ENCODE measurements at places on chromosomes 6 and 20.
A peak's percentile ranks its signal among the peaks of the same experiment; 100 is the strongest.

DNA sequence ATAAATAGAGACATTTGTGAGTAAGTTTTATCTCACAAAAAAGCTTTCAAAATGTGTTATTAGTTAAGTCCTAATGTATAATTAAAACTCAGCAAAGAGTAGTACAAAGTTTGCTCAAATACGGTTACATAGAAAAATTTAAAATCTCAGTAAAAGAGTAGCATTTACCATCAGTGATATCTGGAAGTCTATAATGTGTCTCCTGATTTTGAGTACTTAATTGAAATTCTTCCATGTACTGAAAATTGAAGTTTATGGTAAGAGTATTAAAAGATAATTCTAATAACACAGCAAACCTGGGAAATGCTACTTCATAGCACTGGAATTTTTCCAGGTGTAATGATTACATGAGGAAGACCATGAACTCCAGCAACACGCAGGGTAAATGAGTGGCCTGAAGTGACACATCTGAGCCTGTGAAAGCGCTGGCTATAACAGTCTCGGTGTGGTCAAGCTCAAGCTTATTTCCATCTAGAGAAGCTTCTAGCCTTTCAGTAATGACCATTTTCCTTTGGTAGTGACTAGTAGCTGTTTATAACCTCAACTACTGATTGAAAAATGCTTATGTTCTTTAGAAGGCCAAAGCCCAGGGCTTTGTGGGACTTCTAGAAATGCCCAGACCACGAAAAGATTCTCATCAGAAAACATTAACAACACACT lies 203.2 kb downstream of the ISM1 start:
- DNase-seq, result no peak

- DNase-seq, result no peak
Observed at GRCh38 chr6:37696220-37696840, 1.4 kb downstream of the MDGA1 start.

DNA sequence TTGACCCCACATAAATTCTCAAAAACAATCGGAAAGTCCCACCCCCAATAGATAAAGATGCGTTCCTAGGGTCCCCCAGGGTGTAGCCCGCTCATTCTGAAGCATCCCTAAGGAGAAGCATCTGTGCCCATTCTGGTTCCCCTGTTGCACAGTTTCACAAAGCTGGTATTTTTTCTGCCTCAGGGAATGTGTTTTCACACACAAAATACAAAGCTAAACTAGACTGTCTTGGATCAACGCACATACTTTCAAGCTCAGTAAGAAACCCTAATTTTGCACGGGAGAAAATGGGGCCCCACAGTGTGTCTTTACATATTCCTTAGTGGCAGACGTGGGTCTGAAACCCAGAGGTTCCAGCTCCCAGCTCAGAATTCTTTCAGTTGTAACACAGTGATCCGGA lies 6.1 kb downstream of the FOXQ1 start:
- no peak for DNase-seq

DNA sequence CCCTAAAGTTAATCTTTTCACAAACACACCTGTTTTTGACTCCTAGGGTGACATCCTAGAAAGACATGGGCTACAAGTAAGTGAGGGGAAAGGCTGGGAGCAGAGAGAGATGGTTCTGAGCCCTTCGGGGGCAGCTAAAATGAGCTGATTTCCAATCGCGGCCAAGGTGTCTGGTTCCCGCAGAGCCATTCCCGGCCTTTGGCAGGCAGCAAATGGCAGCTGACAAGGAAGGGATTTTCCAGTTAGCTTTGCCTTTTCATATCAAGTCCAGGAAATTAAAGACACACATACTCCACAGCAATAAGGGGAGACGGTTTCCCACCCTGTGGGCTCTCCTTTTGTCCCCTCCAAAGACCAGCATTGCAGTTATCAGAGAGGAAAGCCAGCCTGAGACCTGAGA lies 228.5 kb downstream of the ZMYND8 start:
- DNase-seq, result no peak

DNA sequence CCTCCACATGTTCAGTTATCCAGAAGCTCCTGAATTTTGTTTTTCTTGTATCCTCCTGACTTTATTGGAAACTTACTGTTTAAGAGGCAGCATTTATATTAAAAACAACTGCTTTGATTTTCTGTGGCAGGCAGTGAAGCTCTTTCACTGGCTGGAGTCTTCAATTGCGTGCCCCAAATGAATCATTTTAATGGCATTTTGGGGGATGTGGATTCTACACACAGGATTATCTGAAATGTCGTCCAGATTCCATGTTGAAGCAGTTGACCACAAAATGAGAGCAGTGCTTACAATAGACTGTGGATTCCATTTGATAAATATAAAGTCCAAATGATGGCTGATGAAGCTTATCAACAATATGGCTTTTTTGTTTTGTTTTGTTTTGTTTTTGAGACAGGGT lies 41.0 kb upstream of the HIVEP1 start:
- no peak for DNase-seq

- no peak for DNase-seq
Observed at GRCh38 chr6:107657373-107657754, 166.7 kb downstream of the SCML4 start.

DNA sequence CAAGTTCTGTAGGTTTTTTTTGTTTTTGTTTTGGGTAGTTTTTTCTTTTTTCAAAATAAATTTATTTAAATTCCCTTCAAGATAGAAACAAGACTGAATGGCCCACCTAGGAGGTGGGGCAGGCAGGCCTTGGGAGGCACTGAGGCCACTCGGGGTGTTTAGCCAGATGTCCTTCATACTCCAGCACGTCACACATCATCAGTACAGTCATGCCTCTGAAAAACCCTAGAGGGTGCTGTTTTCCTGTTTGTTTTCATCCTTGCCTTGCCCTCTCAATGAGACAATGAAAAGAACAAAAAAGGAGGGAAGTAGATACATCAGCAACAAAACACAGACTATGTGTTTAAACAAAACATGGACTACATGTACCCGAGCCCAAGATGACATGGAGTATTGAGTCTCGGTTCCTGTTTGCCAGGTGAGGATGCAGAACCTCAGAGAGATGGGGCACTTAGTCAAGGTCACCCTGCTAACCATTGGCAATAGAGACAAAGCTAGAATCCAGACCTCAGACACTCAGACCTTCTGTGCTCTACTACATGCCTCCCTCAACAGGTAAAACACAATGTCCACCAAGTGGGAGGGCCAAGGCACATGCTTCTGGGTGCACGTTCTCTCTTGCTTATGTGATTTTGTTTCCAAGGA lies 26.8 kb upstream of the CLIC5 start:
- DNase-seq, result no peak

- no peak for DNase-seq
Observed at GRCh38 chr20:43473381-43473704, 15.6 kb downstream of the SRSF6 start.

DNA sequence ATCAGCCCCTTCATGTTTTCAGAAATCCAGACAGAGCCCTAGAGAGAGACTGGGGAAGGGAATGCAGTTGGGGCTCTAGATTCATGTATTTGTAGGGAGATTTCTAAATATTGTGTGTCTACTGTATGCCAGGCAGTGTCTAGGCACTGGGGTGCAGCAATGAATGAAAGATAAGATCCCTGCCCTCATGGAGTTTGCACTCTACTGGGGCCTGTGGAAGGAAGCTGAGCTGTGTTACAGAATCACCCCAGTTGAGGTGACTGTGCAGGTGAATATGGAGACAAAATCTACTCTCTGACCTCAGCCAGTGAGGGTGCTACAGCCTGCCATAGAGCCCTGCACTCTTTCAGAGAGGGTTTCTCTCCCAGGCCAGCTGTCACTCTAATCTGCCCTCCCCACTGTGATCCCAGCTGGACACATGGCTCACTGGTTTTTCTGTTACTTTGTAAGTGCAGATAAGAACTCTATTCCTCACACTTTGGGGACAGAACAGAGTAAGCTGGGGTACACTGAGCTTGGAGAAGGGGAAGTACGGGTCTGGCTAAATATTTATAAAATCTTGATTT lies 69.2 kb upstream of the E2F3 start:
- no peak for DNase-seq

GRCh38 chr6:158080849-158081656 lies 87.0 kb downstream of the SERAC1 start:
- no peak for DNase-seq

DNA sequence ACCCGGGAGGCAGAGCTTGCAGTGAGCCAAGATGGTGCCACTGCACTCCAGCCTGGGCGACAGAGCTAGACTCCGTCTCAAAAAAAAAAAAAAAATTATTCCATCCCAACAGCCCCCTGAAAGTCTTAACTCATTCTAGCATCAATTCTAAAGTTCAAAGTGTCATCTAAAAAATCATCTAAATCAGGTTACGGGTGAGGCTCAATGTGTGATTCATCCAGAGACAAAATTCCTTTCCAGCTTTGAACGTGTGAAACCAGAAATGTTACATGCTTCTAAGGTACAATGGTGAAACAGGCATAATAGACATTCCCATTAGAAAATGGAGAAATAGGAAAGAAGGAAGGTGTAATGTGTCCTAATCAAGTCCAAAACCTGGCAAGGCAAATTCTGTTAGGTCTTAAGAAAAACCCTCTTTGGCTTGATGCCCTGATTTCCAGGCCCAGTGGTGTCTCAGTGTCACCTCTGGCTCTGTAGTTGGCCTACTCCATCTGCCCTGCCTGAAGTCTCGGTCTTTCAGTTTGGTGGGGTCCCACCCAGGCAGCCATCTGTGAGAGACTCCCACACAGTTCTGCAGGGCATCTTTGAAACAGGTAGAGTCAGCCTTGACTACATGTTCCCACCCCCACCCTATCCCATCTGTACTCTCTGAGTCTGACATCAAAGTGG lies 43.5 kb downstream of the HFE start:
- DNase-seq, result no peak

- DNase-seq, result no peak
Observed at GRCh38 chr20:2346188-2346587, 34.5 kb upstream of the TGM6 start.

GRCh38 chr6:113854531-113855499 lies 2.3 kb upstream of the MARCKS start:
- DNase-seq, result no peak

GRCh38 chr6:22696481-22696880 lies 127.1 kb downstream of the HDGFL1 start:
- no peak for DNase-seq

GRCh38 chr6:36612101-36612625 lies 18.0 kb downstream of the SRSF3 start:
- DNase-seq, result no peak

DNA sequence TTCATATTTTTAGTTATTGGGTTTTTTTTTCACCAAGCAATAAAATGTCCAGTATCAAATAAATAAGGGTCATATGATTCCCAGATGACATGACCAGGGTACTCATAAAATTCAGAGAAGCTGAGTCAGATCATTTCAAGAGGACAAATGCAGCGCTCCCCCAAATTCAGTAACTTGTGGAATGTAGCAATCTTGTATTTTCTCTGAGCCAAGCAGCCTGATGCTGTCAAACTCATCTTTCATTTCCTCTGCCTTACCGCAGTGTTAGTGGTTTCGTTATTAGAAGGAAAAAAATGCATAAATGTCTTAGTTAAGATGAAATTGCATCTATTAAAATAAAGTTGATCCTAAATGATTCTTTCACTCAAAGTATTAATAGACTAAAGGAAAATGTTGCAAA lies 57.8 kb upstream of the EDN1 start:
- no peak for DNase-seq

GRCh38 chr20:41150664-41151063 lies 13.3 kb downstream of the PLCG1 start:
- no peak for DNase-seq

GRCh38 chr6:13447949-13448724 lies 39.3 kb downstream of the GFOD1 start:
- DNase-seq, result no peak

GRCh38 chr6:35311390-35312075 lies 13.9 kb downstream of the DEF6 start:
- DNase-seq, result peak; percentile 35

GRCh38 chr6:288866-289265 lies 3.4 kb upstream of the DUSP22 start:
- no peak for DNase-seq

- no peak for DNase-seq
Observed at GRCh38 chr6:25553502-25553901, 98.5 kb upstream of the SCGN start.

DNA sequence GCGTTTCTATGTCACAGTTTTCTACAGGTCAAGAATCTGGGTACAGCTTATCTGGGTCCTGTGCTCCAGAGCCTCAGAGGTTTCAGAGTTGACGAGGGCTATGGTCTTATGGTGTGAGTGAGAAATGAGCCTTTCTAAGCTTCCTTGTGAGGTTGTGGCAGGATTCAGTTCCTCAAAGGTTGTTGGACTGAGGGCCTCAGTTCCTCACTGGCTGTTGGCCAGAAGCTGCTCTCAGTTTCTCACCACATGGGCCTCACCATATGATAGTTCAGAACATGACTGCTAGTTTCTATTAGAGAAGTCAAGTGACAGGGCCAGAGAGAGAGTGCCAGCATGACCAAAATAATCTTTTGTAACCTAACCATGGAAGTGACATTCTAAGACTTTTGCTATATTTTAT lies 96.1 kb downstream of the NUS1 start:
- no peak for DNase-seq

DNA sequence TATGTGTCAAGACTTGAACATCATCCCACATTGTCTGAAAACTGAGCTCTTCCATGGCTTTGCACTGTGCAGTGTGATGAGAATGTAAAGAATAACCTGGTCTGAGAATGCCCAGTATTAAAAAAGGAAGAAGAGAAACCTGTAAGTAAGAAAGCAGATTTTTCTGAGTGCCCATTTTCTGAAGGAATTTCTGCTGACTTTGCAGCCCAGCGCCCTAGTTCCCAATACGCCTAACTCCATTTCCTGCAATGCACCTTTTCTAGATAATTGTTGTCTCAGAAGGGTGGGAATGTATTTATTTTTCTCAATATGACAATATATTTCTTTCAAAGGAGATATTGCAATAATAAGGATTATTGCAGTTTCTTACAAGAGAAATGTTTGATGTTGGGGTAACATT lies 231.5 kb downstream of the HAO1 start:
- DNase-seq, result no peak

GRCh38 chr6:43621078-43621835 lies 7.8 kb downstream of the GTPBP2 start:
- no peak for DNase-seq

- no peak for DNase-seq
Observed at GRCh38 chr20:55424968-55425367, 580.4 kb downstream of the CBLN4 start.

DNA sequence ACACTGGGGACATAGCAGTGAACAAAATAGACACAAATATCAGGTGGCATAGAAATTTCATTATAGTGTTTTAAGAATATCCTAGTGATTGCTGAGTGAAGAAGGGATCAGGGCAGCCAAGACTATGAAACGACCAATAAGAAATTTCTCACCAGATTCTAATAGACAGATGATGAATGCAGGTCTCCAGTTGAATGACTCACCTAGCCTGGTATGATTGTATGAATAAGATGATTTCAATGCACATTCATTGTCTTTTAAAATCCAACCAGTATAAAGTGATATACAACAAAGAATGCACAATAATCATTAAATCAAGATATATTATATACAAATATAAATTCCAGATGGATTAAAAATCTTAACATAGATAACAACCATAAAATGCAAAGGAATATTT lies 124.5 kb upstream of the TENT5A start:
- no peak for DNase-seq

GRCh38 chr6:14549871-14550270 lies 432.3 kb downstream of the CD83 start:
- DNase-seq, result no peak

All from stimulated activated CD4-positive, alpha-beta T cell treated with anti-CD3 and anti-CD28 coated beads, TNF-alpha, amount 100 ng/mL, for 4 hours (primary cell).